ENCODE measurements at places on chromosomes 13 and 19.
A peak's percentile ranks its signal among the peaks of the same experiment; 100 is the strongest.

GRCh38 chr19:31290931-31291590 is 58.2 kb downstream of the TSHZ3 start:
- DNase-seq = no peak

DNA sequence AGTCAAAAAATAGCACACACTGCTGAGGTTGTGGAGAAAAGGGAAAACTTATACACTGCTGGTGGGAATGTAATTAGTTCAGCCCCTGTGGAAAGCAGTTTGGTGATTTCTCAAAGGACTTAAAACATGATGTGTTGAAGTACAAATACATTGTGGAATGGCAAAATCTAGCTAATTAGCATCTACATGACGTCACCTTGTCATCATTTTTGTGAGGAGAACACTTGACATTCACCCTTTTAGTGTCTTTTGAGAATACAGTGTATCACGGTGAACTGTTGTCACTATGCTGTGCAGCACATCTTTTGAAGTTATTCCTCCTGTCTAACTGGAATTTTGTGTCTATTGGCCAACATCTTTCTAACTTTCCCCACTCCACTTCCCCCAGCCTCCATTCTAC is 5.6 kb downstream of the OR7A10 start:
- no peak for DNase-seq

DNA sequence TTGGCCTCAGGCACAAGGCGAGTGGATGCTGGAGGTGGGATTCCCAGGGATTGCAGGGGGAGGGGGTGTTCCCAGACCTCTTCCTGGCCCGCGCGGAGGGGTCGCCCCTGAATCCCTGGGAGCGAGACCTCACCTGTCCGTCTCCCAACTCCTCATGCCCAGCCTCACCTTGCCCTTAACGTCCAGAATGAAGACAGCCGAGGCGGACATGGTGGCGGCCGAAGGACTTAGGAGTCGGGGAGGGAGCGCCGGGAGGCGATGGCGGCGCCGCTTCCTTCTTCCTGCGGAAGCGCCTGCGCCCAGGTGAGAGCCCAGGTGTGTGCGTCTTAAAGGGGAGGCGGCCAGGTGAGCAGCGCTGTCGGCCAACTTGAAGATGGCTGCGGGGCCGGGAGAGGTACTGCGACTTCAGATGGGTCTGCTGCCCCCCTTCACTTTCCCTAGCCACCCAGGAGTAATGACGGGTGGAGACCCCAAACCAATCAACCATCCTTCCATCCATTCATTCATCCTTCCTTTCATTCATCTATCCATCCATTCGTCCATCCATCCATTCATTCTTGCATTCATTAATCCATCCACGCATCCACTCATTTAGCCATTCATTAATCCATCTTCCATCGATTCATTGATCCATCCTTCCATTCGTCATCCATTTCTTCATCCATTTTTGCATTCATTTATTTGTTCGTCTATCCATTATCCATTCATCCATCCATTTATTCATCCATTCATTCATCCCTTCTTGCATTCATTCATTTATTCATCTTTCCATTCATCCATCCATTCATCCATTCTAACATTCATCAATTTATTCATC is at the start of gene AP1M2:
TSS of gene AP1M2 (minus strand) at position 291 of the 817 bp plus-strand sequence. CDS start at position 210, 81 bp downstream.
- no peak for DNase-seq

GRCh38 chr19:41935760-41936415 is 7.6 kb upstream of the ERFL start:
- DNase-seq = no peak

DNA sequence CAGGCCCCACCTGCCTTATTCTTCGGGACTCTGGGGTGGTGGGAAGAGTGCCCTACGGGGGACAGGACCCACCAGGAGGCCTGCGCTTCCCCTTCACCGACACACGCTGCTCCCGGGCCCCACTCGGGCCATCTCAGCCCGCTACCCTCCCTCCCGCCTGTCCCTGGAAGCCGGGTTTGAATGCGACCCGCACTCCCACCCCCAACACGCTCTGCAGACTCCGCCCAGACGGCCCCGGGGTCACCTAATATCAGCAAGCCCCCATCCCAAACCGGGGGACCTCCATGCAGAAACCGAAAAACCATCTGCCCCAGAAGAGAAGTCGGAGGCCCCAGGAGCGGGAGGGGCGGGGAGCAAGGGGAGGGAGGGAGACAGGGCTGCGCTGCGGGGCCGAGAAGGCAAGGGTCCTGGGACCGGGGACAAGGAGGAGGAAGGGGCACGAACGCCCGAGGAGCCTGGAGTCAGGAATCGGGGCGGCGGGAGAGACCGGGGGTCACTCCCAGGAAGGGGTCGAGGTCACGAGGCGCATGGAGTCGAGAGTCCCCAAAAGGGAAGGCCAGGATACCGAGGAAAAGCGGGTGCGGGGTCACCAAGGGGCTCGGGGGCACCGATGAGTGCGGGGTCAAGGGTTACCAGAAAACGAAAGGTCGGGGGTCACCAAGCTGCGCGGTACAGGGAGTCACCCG is 766 bp downstream of the SBNO2 start:
- DNase-seq = no peak

- DNase-seq = no peak
Observed at GRCh38 chr13:76860706-76861105, 25.5 kb downstream of the KCTD12 start.

- DNase-seq = no peak
Observed at GRCh38 chr13:31455581-31455980, 255.8 kb downstream of the B3GLCT start.

DNA sequence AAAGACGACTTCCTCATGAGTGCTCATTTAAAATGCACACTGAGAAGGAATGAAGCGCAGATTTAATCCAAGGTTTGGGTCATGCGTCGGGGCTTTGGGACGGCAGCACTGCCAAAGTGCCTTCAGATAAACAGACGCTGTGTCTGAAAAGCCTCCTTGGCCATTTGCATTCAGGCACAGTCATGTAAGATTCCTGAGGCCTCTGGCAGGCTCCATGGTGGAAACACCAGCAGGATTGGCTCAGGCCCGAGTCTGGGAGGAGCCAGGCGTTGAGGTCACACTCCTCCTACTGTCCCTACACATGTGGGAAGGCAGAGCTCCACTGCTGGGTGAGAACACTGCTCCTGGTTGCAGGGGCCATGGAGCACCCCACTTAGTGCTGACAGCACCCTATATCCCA is 113.3 kb upstream of the KL start:
- no peak for DNase-seq

DNA sequence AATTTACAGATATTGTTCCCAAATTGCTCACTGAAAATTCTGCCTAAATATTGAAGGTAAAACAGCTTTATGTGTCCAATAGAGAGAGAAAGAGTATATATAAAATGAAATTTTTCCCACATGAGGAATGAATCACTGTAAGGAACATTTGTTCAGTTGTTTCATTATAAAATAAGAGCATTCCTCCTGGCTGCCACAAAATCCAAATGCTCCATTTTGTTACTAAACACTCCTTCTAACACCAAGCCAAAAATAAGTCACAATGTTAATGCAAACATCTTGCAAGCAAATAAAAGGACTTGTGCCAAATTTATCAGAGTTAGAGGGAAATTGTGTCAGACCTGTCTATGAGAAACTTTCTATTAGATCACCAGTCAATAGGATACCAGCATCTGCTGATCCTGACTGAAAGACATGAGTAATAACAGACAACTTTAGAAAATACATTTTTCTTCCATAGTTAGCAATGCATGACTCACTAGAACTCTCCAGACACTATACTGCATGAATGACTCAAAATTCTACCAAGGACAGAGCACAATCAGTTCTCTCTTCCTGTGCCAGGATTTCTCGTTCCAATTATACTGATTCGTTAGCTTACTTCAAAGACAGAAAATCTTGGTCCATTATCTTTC is 83.5 kb upstream of the FNDC3A start:
- no peak for DNase-seq

DNA sequence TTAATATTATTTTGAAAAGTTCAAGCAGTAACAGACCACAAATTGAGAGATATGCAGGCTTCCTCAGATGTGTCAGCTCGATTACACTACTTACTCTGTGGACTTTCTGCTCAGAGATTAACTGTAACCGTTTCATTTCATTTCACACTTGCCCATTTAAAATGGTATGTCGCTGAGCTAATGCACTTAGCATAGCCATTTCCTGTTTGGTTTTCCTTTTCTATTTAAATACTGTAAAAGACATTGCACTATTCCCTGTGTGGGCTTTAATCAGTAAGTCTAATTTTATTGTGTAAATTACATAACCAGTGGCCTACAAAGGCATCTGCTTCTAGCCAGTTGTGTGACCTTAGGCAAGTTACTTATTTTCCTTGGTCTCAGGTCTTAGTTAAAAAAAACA is 237.6 kb downstream of the LACC1 start:
- no peak for DNase-seq

DNA sequence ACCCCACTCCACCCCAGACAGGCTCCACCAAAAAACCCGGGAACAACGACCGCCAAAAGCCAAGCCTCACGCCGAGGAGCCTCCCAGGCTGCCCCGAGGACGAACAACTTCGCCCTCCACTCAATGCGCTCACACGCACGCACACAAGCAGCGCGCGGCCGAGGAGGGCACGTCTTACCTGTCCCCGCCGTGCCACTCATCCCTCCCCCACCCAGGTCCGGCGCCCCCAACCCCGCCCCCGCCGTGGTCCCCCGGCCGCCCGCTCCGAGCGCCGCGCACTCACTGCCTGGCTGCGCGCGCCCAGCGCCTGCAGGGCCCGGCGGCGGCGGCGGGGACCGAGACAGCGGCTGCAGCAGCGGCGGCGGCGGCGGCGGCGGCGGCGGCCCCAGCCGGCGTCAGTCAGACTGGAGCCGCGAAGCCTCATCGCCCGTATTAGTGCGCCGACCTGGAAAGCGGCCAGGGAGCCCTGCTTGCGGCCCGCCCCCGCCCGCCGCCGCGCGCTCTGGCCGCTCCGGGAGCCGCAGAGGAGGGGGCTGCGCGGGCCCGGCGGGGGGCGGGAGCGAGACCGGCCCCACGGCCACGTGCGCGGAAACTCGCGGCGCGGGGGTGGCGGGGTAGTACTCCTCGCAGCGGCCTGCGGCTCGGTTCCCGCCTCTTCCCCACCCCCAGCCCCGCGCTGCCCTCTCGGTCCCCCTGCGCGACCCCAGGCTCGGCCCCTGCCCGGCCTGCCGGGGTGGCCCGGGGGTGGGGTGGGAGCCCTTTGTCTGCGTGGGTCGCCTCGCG is at the start of gene SMAD9:
TSS of gene SMAD9 (minus strand) at position 406 of the 783 bp plus-strand sequence. CDS start 40,549 bp downstream, outside the sequence.
- peak; percentile 42 for DNase-seq

- no peak for DNase-seq
Observed at GRCh38 chr13:112742583-112742982, 52.7 kb downstream of the ATP11A start.

GRCh38 chr13:113875429-113875815 is 11.5 kb upstream of the GAS6 start:
- no peak for DNase-seq

DNA sequence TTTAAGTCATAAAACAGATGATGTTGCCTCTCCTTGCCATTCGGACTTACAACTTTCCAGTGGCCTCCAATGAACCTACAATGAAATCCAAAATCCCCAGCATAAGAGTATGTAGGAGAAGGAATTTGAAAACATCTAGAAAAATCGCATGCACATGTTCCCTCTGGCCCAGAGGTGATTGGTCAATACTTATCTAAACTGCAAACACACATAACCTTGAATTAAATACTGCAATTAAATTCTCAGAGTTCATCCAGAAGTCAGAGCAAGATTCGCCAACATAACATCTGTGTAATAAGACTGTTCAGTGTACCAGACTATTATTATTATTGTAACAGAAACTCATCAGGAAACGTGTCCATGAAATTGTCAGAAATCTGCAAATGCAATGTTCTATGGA is 82.2 kb upstream of the USP29 start:
- DNase-seq = no peak

DNA sequence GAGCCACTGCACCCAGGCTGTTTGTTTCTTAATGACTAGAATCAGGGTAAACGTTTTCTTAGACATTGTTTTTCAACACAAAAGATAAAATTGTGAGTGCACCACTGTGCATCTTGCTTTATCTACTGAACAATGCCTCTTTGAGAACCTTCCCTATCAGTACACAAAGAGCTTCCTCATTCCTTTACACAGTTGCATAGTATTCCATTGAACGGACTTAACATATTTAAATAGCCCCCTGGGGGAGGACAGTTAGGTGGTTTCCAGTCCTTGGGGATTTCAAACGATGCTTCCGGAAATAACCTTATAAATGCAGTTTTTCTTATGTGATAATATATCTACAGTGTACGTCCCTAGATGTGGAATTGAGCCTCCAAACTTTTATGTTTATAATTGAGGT is 8.6 kb downstream of the POLD1 start:
- DNase-seq = no peak

GRCh38 chr13:93700115-93700514 is 473.5 kb downstream of the GPC6 start:
- DNase-seq = no peak

DNA sequence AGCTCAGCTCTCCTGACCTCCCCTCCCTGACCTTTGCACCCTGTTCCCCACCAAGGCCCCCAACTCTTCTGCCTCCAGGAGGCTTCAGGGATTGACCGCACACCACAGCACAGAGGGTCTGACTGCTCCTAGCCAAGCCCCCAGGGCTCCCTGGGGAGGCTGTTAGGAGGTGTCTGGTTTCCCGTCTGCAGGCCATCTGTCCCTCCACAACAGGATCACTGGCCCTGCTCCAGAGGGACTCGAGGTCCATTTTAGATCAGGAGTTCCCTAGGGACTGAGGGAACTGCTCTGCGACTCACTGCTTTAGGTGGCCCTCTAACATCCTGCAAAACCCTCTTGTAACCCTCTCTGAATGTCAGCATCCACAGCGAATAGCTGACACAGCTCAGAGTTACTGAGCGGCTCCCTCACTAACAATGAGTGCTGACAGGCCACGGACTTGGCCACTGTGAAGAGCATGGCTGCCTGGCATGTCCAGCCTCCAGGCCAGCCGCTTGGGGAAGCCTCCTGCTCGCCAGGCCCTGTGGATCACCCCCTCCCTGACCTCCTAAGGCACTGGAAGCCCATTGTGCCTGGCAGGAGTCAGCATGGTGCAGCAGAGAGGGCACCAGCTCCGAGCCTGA is 17.7 kb downstream of the GRIK5 start:
- DNase-seq = peak; percentile 73

DNA sequence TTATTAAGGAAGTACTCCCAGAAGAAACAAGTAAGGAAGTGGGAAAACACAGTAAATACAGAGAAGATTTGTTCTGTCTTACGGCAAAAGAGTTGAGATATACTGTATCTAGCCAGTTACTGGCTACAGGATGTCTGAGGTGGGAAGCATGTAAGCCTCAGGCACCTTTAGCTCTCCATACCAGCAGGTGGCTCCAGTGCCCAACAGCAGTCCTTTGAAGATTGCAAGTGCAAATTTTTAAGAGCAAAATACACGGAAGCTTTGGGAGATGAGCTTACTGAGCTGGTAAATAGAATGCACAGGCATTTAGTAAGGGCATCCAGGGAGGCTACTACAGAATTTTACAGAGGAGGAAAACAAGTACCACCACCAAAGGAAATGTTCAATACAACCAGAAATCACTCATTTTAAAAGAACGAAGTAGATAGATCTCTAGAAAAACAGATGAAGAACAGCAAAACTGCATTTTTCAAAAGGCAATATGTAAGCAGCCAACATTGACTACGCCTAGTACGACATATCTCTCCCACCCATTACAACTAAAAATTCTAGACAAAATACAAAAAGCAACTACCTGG is 57.9 kb upstream of the VSTM2B start:
- no peak for DNase-seq

- no peak for DNase-seq
Observed at GRCh38 chr13:67075239-67075638, 154.9 kb downstream of the PCDH9 start.
